ENCODE measurements at places on chromosomes 13 and 19. TPM values are rescaled to one million over a fixed set of nuclear protein-coding genes. Genes with fewer than 3 reads are reported as not detected.
A peak's percentile ranks its signal among the peaks of the same experiment; 100 is the strongest.

DNA sequence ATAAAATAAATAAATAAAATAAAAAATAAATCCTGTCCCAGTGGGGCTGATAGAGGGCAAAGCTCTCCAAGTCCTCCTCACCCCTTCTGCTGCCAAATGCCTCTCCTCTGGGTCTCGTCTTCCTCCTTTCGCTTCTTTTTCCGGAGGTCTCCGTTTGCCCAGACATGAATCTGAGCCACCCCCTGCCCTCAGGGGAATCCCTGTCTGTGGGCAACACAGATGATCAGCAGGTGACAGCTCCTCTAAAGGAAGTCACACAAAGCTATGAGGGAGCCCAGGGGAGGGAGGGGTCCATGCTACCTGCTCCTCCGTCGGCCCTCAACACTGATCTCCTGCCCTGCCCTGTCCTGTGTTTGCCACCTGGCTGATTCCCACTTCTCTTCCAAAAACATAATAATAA lies 479 bp downstream of the TMEM150B start:
- no peak for DNase-seq

The TNFRSF19 gene
- total RNA-seq = 74.8 TPM

GRCh38 chr19:7933828-7934725 lies 8.1 kb upstream of the CTXN1 start:
- no peak for DNase-seq

The ZNF415 gene
- 13.6 TPM for total RNA-seq

The PRR22 gene
- total RNA-seq = 6.7 TPM

GRCh38 chr13:101360525-101360924 lies 55.8 kb downstream of the NALCN start:
- DNase-seq = no peak

- DNase-seq = no peak
These were observed 5.3 kb downstream of the USP12 start for GRCh38 chr13:27166313-27166712.

The SLC7A9 gene
- total RNA-seq = 0.50 TPM

GRCh38 chr19:15154002-15154612 lies 46.7 kb downstream of the NOTCH3 start:
- DNase-seq = peak; percentile 43

DNA sequence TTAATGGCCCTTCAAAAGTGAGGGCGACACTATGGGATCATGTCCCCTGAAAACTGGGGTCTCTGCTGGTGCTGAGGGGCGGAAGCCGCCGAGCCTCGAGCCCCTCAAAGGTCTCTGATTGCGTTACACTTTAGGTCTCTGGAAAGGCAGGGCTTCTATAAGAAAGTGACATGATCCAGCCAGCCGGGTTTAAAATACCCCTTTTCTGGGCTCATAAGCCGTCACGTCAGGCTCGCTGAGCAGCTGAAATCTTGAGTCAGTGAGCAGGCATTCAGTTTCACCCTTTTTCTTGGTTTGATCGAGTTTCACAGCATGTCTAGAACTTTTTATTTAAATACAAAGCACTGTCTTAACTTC lies 600 bp upstream of the HMGB1 start:
- DNase-seq = no peak

DNA sequence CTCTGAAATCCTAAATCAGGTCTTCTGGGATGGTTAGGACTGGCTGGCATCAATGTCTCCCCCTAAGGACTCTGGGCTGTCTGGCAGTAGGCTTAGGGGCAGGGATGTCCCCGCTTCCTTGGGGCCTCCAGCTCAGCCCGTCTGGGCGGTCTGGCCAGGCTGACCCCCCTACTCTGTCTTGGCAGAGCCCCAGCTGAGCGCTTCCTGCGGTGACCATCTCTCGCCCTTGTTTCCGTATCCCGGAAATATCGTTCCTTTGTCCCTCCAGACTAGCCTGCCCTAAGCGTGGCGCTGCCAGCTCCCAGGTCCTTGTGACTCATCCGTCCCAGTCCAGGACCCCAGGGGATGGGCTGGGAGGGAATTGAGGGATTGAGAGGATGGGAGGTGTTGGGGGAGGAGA lies 11.3 kb downstream of the GTPBP3 start:
- DNase-seq = no peak

The STXBP2 gene
- 5.2 TPM for total RNA-seq

- DNase-seq = peak; percentile 41
These were observed 54.3 kb downstream of the SLAIN1 start for GRCh38 chr13:77751513-77752456.

The SYMPK gene
- 115 TPM for total RNA-seq

DNA sequence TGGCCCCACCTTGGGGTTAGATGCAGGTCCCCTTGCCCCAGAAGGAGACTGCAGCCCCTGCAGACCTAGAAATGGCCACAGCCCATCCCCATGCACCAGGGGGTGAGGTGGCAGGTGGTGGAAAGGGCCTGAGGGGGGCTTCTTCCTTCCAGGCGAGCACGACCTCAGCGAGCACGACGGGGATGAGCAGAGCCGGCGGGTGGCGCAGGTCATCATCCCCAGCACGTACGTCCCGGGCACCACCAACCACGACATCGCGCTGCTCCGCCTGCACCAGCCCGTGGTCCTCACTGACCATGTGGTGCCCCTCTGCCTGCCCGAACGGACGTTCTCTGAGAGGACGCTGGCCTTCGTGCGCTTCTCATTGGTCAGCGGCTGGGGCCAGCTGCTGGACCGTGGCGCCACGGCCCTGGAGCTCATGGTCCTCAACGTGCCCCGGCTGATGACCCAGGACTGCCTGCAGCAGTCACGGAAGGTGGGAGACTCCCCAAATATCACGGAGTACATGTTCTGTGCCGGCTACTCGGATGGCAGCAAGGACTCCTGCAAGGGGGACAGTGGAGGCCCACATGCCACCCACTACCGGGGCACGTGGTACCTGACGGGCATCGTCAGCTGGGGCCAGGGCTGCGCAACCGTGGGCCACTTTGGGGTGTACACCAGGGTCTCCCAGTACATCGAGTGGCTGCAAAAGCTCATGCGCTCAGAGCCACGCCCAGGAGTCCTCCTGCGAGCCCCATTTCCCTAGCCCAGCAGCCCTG lies 4.2 kb upstream of the F10 start:
- DNase-seq = no peak

GRCh38 chr13:71412231-71412630 lies 454.8 kb downstream of the DACH1 start:
- DNase-seq = no peak

The ANKLE1 gene
- 4.9 TPM for total RNA-seq

The SPACA4 gene
- total RNA-seq = not detected

GRCh38 chr19:8592231-8593009 lies 15.2 kb upstream of the MYO1F start:
- DNase-seq = peak; percentile 94

DNA sequence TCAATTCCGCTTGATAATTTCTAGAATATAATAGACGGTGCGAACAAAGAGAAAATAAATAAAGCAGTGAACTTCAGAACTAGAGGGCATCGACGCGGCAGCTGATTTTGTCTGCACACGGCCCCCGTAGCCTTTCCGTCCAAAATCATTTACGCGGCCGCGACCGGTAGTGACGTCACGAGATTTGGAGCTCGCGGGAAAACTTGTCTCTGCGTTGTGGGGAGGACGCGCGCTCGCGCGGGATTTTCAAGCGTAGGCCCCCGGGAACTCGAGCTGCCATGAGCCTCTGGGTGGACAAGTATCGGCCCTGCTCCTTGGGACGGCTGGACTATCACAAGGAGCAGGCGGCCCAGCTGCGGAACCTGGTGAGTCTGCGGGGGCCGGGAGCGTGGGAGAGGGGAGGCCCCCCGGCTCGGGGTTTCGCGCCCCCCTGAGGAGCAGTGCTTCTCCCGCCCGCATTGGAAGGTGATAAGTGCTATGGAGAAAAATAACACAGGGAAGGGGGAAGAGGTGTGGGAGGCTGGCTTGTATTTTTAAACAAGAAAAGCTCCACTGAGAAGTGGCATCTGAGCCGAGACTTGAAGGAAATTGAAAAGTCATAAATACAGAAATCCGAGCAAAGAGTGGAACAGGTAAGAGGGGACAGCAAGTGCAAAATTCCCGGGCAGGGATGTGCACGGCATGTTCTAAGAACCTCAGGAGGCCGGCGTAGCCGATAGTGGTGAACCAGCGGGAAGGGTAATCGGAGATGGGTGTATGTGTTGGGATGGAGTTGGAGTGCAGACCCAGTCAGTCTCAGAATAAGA lies at the start of gene RFC3:
Gene RFC3 (plus strand): TSS at position 249 of the 806 bp plus-strand sequence. CDS start 30 bp downstream, at position 279.
- peak; percentile 90 for DNase-seq

DNA sequence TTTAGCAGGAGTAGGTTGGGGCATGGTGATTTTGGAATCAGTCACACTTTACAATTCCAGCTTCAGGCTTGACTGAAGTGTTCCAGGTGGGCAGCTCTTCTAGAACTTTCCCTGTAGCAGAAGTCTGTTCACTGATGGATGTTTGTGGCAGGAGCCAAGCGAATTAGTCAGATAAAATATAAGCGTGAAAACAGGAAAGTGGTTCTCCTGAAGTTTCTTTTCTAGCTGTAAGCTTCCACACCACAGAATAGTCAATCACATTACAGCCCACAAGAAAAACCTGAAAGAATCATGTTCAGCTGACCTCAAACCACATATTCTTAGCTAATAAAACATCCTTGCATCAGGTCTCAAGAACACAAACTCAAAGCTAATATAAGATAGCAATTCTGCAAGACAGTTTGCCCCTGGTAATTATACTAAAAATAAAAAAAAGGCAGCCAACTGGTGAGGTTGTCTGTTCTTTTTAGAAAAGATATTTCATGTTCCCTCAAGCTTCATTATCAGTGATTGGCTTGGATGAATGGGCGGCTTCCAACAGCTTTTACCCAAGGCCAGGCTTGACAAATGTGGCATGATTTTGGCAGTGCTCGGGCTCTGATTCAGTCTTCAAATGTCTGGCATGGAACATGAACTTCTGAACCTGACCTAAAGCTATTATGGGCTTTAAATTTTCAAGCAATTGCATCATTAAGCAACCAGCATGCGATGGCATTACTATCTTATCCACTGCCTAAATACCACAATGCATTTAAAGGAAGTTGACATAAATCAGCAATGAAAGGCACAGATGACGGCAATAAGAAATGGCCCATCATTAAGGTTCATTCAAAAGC lies 136.8 kb downstream of the DCLK1 start:
- no peak for DNase-seq

Data from neural crest cell (in vitro differentiated cells).